ENCODE measurements at places on chromosomes 3 and 15.
A peak's percentile ranks its signal among the peaks of the same experiment; 100 is the strongest.

DNA sequence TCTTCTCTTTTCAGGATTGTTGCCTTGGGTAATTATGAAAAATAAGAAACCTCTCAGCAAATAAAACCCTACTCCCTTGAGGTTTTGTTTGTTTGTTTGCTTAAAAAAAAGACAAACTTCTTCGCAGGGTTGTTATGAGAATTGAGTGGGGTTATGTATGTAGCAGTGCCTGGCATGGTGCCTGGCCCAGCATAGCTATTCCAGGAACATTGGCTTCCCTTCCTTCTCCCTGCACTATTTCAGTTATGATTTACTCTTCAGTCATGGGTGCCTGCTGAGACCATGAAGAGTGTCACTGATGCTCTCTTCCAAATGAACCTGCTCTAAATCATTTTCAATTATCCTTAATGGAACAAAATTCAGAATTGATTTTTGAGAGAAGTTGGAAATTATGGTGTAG is 283.5 kb upstream of the ROPN1 start:
- no peak for DNase-seq

- DNase-seq: no peak
Measured at GRCh38 chr3:175227126-175227525, 368.0 kb downstream of the NAALADL2 start.

DNA sequence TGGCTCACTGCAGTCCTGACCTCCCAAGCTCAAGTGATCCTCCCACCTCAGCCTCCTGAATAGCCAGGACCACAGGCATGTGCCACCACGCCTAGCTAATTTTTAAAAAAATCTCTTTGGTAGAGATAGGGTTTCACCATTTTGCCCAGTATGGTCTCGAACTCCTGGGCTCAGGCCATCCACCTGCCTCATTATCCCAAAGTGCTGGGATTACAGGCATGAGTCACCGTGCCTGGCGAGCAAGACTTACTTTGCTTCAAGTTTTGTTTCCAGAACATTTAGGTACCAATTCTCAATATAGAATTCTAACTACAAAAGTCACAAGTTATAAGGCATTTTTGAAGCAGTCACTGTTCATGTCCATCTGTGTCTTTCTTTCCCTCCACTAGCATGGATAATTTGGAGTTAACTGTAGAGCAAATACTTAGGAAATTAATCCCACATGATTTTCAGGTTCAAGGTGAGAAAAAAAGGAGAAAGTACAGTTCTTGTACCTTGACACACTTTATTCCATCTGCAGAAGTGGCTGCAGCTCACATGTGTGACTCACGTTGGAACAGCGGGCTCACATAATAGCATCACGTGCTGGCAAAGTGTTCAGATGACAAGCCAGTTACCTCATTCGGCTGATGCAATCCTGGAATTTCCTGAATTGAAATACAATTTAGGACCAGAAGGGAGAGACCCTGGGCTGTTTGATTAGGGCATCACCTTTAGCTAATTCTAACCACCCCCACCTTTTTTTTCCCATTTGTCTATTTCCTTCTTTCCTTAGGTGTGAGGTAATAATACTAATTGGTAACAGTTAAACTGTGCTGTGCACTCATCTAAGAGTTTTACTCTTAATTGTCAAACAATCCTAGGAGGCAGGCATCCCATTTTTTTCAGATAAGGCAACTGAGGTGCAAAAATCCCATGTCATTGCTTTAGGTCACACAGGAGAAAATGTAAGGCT is 46.9 kb upstream of the NEDD4 start:
- DNase-seq: no peak

DNA sequence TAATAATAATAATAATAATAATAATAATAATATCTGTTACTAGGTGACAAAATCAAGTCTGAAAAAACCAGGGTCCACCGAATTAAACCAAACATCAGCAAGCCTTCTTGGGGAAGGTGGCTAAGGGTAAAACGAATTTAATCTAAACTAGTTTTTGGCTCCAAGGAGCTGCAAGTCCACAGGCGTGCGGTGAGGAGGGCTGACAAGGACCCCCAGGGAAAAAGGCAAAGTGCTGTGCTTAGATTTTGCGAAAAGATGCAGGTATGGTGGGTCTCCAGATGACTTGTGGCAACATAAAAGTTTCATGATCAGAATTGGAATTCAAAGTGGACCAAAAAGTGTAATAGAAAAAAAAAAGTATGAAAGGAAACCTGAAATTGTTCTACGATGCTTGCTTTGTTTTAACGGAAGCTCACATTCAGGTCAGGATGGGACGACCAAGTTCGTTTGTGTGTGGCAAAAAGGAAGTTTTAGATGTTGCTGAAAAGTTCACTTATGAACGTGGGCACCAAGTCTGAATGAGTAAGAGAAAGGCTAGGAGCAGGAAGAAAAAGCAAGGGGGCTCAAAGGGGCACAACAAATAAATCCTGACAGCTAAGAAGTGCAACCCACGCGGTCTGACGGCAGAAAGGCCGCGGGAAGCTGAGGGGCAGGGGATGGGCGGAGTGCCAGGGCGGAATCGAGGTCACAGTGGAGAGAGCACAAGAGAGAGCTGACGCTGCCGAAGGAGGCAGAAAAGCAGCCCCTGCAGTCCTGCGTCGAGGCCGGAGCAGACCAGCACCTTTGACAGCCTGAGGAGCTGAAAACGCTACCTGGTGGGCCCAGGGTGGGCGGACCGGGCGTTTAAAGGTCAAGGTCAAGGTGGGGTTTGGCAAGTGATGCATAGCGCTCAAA is 1.1 kb downstream of the WDR82 start:
- DNase-seq: peak; percentile 76

GRCh38 chr3:114452256-114452655 is 158.4 kb downstream of the TIGIT start:
- no peak for DNase-seq

DNA sequence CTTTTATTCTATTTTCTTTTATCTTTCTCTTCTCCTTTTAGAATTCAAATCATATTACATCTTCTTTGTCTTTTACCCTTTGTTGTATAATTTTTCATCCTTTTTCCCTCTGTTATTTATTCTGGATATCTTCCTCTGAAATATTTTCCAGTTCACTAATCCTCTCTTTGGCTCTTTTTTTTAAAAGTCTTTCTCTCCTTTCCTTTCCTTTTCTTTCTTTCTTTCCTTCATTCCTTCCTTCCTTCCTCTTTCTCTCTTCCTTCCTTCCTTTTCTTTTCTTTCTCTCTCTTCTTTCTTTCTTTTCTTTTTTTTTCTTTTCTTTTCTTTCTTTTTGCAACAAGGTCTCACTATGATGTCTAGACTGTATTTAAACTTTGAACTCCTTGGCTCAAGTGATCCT is 9.3 kb downstream of the SUSD5 start:
- DNase-seq: no peak

GRCh38 chr3:5411786-5412185 is 224.3 kb downstream of the EDEM1 start:
- no peak for DNase-seq

- no peak for DNase-seq
Measured at GRCh38 chr3:2872884-2873283, 237.3 kb downstream of the IL5RA start.

- no peak for DNase-seq
Measured at GRCh38 chr15:67601073-67601472, 58.6 kb downstream of the MAP2K5 start.

- no peak for DNase-seq
Measured at GRCh38 chr15:75594276-75594675, 15.2 kb upstream of the PTPN9 start.

DNA sequence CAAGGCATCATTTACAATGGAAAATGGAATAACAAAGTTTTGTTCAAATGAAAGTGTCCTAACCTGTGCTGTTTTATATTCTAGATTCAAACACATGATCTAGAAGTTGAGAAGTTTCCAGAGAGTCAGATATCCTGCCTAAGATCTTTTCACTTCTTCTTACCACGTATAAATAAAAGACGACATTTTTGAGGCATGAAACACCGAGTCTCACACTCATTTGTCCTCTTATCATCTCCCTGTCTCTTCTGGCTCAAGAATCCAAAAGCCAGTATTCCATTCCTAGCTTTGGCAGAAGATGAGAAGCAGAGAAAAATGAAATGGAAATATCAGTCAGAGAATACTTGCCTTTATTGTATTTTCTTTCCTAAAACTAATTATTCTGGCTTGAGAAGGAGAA is 738.6 kb upstream of the NR2F2 start:
- DNase-seq: no peak

DNA sequence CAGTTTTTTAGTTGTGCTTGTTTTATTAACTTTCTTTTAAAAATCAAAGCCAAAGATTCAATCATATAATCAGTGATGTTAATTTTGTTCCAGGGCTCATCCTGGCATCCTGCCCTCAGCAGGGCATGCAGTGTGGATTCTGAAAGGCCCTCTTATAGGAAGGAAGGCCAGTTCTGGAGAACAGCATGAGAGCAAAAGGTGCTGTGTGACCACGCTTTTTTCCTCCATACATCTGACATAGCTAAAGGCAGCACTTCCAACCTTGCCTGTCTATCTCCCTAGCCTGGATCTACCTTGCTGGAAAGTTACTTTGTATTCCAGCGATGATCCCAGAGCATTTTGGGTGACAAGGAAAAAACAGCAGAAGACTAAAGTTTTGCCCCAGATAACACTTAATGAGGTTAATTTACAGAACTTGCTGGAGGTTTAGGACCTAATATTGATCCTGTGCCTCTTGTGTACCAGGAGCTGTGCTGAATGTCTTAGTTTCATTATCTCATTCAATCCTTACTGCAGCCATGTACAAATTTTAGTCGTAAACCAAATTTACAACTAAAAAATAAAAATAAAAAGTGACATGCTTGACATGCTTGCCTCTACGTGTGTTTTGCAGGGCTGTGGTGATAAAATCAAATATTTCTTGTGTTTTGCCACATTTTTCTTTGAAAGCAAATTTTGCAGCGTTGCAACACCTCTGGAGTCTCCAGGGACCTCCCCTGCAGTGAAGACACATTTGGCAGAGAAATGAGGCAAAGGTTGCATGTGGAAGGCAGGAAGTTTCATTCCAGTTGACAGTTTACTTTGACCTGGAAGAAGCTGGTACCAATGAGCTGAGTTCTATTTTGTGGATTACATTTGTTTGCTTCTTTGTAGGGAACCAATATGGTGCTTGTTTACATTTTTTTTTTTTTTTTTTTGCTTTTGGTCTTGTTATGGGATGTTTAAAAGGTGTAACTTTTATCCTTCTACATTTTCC is 13.2 kb downstream of the IL1RAP start:
- no peak for DNase-seq

- no peak for DNase-seq
Measured at GRCh38 chr15:29457729-29458128, 188.1 kb upstream of the NSMCE3 start.

DNA sequence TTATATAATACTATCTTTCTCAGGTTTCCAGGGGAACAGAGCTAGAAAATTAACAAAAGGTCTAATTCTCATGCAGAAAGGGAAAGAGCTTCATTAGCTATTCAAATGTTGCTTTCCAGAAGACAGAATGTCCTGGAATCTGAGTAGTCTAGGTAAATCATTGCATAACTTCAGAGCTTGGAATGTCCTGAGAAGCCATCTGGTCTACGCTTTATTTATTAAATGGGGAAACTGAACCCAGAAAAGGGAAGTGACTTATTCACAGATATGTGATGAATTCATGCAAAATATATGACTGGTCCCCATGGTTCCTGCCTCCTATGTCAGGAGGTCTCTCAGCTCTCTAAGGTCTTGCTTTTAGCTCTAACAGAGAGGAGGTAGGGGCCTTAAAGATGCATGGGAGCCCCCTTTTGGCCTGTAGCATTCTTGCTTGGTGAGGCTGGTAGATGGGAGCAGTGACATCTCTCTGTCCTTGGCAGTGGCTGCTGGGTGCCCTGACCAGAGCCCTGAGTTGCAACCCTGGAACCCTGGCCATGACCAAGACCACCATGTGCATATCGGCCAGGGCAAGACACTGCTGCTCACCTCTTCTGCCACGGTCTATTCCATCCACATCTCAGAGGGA is 99.2 kb downstream of the CEMIP start:
- no peak for DNase-seq

DNA sequence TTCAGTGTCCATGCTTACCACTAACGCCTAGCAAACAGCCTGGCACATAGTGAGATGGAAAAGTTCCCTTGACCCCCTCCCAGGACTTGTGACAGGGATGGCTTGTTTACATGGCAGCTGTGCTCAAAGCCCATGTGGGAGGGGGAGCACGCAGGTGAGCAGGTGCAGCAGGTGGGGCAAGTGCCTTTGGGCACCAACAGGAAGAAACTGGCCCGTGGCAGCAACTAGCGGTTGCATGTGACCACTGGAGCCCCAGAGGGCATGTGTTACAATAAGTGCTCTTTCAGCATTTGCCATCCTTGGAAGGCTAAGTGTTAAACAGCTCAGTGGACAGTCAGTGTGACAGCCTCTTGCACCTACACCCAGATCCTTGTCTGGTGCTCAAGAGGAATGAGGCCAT is 734.6 kb downstream of the TUSC7 start:
- no peak for DNase-seq

DNA sequence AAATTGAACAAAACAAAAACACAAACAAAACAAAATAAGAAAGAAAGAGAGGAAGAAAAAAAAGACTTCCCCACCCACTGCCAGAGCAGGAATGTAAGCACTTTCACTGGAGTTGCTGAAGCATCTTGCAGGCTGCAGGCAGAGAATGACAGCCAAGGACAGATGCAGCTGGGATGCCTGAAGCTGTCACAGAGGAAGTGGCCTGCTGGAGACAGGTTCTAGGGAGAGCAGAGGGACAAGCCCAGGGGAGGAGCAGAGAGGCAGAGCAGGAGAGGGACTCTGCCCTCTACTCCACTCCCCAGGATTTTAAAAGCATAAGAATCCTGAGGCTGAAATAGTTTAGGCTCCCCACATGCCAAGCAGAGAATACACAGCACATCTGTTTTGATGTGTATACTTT is 326.2 kb downstream of the TUSC7 start:
- DNase-seq: no peak

DNA sequence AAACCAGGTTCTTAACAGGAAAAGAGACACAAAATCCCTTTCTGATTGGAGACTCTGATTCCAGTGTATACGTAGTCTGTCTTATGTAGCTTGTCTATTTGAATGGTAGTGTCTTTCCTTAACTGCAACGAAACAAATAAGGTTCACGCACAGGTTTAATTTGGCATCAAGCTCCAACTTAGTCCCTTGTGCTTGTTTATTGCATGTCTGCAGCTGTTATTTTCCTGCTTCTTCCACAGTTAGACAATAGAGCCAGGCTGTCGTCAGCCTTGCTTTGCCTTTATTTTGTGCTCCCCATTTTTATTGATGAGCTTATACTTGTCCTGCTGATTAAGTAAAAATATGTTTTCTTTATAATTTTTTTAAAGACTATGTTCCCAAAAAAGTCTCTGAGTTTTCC is 152.7 kb upstream of the CDIN1 start:
- no peak for DNase-seq

DNA sequence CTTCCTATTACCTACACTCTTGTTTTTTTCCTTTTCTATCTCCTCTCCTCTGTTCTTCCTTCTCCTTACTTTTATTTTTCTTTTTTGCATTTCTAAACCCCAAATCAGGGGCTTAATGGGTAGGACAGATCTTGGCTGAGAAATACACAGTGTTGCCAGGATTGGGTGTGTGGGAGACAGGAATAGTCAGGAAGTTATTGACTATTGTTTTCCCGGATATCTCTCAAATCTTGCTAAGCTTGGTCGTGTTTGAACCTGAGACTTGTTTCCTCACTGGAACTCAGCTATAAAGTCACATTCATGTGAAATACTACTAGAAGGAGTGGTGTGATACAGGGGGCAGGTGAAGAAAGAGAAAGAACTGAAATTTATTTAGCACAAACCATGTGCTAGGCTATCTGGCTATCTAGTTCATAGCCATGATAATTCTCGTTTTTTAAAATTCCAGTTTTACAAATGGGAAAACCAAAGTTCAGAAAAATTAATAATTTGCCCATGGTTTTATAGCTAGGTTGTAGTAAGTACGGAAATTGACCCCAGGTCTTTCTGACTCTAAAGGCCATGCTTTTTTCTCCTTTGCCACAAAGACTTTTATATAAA is 343.2 kb upstream of the UMPS start:
- no peak for DNase-seq
